ENCODE measurements at places on chromosomes 2 and 18. TPM values are rescaled to one million over a fixed set of nuclear protein-coding genes. Genes with fewer than 3 reads are reported as not detected.

The COLEC11 gene
- polyA plus RNA-seq = 5.0 TPM

DNA sequence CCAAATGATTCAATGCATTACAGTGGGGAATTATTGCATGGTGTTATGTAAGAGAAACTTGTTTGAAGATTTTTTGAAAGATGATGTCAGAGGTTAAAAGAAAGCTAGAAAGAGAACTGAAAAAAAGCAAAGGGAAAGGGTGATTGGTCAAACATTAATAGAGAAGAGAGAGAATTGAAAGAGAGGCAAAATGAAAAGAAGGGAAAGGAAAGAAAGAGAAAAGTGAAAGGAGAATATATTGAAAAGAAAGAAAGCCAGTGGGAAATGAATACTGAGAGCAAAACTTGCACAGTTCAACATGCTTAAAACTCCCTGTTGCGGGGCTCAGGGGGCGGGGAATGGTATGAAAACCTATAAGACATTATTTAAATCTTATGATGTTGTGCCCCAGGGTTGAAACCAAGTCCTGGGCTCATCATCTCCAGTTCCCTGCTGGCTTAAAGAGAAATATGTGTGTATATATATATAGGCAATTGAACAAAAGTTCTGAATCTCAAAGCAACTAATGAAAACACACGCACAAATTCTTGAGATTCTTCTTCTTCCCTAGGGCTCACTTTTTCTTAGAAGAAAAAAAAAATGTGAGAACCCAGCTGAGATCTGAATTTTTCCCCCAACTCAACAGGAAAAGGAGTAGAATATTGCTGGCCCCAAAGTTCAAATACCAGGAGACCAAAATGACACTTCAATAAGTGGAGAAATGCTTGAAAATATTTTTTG, 2045.9 kb upstream of the CELF4 start:
- no peak for DNase-seq

DNA sequence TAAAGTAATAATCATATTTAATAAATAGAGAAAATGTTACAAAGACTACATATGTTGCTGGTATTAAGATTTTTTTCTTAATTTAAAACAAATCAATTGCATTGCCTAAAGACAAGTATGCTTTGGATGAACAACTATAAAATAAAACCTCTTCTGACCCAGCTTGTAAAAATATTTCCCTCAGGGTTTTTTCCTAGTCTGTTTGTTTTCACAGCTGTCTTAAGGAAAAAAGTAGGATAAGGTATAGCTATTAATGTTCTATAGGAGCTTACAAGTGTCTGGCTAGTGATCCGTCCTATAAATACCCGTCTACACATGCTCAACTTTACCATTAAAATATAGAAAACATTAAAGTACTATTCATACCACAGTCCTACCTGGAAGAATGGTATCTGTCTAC, 97.1 kb downstream of the NOL10 start:
- no peak for DNase-seq

DNA sequence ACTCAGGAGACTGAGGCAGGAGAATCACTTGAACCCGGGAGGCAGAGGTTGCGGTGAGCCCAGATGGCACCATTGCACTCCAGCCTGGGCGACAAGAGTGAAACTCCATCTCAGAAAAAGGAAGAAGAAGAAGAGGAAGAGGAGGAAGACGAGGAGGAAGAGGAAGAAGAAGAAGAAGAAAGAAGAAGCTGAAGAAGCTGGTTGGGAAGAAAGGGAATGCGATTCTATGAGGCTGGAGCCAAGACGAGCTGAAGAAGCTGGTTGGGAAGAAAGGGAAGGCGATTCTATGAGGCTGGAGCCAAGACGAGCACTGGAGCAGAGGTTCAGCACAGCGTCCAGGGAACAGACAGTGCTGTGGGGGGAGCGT, 30.3 kb upstream of the TAF1B start:
- DNase-seq = no peak

GRCh38 chr2:128734521-128735295, 416.0 kb upstream of the HS6ST1 start:
- no peak for DNase-seq

- no peak for DNase-seq
Observed at GRCh38 chr2:122851972-122852531, 1096.6 kb downstream of the TSN start.

DNA sequence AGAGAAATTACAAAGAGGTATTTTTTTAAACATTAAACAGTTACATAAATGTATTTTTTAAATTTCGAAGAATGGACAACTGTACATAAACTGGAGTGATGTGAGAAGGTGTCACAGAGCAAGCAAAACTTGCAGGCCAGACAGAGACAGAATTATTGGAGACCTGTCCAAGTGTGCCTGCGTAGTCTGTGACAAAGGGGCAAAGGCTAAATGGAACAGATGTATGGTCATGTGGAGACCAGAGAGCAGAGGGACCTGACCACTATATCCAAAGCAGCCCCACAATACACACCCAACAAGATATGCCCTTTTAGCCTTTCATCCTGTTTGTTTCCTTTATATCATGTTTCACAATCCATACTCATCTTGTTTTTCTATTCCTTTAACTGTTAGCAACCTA, 225.3 kb upstream of the VWC2L start:
- DNase-seq = no peak
